ENCODE measurements at places on chromosomes 6 and 20.

DNA sequence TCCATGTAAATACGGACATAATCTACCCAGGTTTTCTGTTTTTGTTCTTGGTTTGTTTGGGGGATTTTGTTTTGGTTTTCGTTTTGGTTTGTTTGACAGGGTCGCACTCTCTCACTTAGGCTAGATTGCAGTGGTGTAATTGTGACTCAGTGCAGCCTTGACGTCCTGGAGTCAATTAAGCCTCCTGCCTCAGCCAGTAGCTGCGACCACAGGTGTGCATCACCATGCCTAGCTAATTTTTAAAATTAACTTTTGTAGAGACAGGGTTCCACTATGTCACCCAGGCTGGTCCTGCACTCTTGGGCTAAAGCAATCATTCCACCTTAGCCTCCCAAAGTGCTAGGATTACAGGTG is 37.8 kb upstream of the EYA4 start:
- no peak for DNase-seq

- no peak for DNase-seq
These were observed 39.6 kb upstream of the POU5F1 start for GRCh38 chr6:31210123-31210522.

DNA sequence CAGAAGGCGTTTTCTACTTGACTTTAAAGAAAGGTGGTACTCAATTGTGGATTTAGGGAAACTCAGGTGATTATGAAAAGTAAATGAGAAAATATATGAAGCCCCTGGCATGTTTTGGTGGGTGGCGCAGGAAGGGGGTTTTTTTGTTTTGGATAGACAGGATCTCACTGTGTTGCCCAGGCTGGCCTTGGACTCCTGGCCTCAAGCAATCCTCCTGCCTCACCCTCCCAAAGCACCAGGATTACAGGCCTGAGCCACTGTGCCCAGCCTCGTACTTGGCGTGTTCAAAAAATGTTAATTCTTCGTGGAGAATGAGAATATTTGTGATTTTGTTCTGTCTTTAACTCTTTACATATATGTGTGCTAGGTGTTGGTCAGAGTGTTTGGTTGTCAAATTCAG is 32.1 kb upstream of the C20orf144 start:
- DNase-seq, result no peak

DNA sequence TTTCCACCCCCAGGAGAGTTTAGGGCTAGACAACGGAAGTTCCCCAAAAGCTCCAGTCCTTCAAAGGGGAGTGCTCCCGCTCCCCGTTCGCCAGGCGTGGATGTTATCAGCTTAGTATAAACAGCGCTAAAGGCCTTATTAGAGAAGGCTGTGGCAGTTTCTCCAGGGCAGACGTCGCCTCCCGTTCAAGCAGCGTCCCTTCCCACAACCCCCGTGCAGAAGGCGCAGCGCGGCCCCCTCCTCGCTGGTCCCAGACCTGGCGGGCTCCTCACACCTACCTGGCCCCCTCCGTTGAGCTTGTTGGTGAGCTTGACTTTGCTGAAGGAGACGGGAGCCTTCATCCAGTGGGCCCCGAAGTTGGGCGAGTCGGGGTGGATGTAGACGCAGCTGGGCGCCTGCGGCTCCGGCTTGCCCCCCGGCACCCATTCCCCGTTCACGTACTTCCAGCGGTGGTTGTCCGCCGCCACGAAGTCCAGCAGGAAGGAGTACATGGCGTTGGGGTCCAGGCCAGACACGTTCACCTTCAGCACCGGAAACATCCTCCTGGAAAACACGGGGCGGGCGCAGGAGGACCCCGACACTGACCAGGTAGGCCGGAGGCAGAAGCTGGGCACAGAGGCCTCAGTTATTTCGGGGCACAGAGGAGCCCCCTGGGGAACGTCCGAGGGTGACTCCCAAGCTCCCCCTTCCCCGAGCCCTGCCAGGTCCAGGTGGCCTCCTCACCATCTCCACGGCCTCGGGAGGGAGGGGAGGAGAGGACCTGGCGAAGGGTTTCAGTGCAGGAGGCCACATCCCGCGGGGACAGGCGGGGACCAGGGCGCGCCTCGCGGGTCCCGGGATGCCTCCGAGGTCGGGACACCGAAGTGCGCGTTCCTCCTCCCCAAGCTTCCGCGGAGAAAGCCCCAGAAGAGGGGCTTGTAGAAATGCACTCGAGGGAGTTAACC is 1.1 kb downstream of the TBXT start:
- DNase-seq, result no peak

GRCh38 chr20:56630086-56630493 is 984 bp downstream of the TFAP2C start:
- DNase-seq, result no peak

DNA sequence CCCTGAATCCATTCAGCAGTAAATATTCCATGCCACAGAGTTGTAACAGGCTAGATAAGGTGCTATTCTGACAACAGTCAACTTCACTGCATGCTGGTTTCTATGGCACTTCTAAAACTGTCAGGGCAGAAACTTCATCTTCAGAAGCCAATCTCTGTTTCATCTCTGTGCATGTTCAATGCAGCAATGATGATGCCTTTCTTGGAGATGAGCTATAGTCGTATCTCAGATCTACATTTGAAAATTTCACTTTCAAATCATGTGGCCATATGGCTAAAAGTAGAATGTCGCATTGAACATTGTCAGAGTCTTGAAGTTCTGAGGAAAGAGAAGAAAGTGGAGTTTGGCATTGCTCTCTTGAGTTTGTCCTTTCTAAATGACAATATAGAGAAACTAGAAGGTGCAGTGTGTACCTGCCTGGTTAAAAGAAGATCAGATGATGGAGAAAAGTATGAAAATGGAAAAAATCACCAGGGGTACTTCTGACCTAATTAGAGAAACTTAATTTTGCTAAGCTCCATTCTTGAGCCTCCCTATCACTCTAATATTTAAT is 49.0 kb upstream of the VSTM2L start:
- no peak for DNase-seq

GRCh38 chr6:48835421-48835958 is 627.6 kb downstream of the MMUT start:
- DNase-seq, result no peak

- DNase-seq, result no peak
These were observed 70.0 kb upstream of the CD2AP start for GRCh38 chr6:47407300-47408281.

DNA sequence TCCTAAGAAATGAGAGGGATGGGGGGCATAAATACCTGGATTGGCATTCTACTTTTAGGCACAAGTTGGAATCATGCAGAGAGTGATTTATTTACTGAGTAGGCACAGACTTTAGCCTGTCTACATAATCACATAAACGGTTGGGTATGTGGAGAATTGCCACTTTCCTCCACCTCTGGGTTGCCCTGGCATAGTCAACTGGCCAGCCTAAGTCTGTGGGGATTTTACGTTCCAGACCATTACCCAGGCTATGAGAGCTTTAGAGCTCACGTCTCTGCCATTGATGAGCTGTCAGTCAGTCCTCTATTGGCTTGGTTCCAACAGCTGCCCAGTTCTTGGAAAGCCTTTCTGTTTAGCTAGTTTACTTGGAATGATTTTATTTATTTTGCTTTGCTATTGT is 5.0 kb upstream of the BHLHE23 start:
- no peak for DNase-seq

GRCh38 chr6:140105857-140106256 is 731.4 kb upstream of the CITED2 start:
- DNase-seq, result no peak

DNA sequence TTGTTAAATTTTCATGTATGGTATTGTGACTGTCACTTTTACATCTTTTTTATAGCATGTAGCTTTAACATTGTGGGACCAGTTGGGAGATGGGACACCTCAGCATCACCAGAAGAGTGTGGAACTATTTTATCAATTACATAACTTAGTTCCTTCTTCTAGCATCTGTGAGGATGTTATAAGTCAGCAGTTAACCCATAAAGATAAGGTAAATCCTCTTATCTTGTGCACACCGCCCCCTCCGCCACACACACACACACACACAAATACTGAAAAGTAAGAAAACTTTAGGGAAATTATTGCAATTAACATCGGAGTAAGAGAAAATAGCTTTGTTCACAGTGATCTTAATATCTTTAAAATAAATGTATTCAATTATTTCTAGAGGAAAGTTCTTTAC is 60.9 kb downstream of the PGM3 start:
- no peak for DNase-seq

DNA sequence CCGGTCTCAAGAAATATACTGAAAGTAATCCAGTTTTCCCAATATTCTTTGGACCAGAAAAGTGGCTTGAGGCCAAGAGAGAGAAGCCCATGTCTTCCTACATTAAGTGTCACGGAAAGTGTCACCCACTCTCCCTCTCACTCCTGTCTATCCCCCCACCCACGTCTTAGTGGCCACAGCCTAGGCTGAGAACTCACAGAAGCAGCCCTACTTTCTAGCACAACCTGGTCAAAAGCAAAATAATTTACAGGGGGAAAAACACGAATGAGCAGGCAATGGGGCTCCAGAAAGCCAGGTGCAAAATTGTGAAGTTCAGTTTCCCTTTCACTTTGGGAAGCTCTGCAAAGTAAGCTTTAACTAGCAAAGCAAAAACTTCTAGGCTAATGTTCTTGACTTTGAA is 118.0 kb downstream of the OPRM1 start:
- no peak for DNase-seq

DNA sequence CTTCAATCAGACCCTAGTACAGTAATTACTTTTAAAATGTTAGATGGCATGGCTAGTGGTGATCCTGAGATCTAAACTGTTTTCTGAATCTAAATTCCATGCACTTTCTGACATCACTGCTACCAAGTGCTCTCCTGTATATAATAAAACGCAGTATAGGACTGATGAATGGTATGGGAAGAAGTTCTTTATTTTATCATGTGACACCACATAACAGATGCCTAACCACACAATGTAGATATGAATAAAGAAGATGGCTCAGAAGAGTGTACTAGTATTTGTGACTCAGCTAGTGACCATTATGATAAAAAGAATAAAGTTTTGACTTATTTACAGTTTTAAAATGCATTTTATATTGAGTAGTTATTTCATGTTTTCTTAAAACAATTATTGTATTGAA is 8.5 kb downstream of the NDUFAF4 start:
- DNase-seq, result no peak

GRCh38 chr6:41791305-41791704 is 3.8 kb downstream of the TOMM6 start:
- no peak for DNase-seq

DNA sequence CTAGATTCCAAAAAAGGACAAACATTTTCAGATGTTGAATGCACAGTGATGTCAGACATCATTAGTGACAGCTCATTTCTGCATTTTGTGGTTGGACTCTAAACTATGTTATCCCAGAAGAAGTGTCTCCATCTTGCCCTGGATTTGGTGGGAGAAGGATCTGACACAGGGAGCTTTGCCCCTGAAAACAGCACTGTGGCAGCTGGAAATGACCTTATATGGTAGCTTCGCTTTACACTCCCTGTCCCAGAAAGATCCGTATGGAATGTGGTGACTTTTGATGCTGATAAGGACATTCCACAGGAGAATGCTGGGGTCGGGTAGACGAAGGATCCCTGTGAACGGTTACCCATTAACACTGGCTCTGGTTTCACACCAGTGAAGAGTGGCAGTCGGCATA is 87.2 kb upstream of the EDN1 start:
- no peak for DNase-seq

DNA sequence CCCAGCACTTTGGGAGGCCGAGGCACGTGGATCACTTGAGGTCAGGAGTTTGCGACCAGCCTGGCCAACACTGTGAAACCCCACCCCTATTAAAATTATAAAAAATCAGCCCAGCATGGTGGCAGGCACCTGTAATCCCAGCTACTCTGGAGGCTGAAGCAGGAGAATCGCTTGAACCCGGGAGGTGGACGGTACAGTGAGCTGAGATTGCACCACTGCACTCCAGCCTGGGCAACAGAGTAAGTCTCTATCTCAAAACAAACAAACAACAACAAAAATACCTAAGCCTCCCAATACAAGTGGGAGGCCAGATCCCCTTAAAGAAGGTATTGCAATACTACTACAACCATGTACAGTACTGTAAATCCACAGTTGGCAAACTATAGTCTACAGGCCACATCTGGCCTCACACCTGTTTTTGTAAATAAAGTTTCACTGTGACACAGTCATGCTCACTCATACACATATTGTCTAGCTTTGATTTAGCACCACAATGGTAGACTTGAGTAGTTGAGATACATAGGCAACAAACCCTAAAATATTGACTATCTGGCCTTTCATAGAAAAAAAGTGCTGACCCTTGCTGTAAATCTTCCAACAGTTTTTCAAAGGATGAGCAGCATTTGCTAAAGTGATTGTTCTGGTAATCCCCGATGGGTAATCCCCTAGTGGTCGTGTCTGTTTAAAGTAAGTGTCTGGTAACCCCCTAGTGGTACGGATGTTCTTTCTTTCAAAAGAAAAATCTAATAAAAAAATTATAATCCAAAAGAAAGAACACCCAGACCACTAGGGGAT is 202.0 kb downstream of the RNGTT start:
- DNase-seq, result no peak

GRCh38 chr6:2900221-2900807 is 2.8 kb downstream of the SERPINB9 start:
- DNase-seq, result no peak

DNA sequence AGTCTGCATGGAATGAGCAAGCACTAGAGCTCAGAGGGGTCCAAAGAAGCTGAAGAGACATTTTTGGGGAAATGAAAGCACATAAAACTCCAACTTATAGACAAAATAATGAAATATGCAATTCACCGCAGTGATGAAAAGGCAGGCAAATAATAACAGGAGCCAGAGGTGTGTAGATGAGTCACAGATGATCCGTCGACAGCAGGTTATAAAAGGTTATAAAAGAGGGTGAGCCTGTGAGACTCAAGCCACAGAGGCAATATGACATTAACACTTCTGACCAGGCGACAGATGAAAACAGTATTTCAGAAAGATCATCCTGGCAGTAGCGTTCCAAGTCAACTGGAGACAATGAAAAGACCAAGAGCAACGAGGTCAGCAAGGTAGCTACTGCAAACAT is 35.8 kb upstream of the ANKRD60 start:
- DNase-seq, result no peak

DNA sequence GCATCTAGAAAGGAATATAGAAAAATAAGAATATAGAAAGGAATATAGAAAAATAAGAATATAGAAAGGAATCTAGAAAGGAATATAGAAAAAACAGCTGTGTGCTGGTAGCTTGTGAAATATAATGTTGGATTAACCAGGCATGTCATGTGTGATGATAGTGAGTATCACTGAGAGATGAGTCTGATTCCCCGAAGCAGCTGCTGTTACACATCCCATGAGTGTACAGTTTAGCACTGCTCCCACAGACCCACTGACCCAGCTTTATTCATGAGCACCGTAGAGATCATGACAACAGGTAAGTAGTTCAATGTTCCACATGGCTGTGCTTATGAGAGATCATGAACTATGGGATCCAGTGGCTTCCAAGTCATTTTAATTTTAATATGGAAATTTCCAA is 64.8 kb downstream of the SLC22A3 start:
- DNase-seq, result no peak

All from CD4-positive, alpha-beta T cell treated with Interleukin-1 beta for 1 hour (primary cell).